ENCODE measurements at places on chromosomes 5 and 9.

GRCh38 chr5:147918899-147919298 lies 12.6 kb upstream of the C5orf46 start:
- no peak for DNase-seq

DNA sequence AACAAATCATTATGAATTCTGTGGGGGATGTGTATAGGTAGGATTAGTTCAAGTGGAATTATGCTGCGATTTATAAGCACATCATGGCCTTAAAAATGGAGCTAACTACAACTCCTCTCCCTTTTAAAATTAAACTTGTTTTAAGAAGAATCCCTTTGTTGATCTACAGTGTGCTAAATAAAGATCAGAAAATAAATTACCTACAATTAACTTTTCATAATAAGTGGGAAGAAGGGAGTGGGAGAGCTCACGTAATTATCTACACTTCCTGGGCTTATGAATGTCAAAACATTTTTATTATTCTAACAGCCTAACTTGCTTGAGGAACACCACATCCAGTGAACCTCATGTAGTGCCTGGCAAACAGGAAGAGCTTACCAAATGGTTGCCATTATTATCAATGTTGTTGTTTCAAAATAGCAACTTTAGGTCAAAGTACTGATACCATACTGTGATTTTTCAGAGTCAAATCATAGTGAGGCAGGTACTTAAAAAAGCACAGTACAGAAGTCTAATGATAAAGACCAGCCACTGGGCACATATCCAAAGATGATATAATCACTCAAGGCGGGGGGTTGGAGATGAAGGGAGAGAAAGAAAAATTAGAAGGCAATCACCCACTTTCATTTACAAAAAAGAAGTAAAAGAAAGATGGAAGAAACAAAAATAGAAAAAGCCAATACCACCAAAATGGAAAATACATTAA lies 174.0 kb downstream of the RAPGEF6 start:
- DNase-seq = no peak

- DNase-seq = no peak
These were observed 61.0 kb downstream of the TRIO start for GRCh38 chr5:14204011-14204670.

DNA sequence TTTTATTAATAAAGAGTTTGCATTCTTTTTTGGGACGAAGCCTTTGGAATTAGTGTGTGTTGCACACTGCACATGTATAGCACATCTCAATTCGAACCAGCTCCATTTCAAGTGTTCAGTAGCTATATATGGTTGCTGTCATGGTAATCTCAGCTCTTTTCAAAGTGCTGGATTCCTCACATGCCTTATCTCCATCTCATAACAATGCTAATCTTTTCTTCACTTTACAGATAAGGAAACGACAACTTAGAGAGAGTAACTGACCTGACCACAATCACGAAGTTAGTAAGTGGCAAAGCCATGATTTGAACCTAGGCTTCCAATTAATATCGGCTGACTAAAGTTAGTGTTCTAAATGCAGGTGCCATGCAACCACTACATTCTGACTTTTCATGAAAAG lies 204.8 kb upstream of the RASEF start:
- no peak for DNase-seq

DNA sequence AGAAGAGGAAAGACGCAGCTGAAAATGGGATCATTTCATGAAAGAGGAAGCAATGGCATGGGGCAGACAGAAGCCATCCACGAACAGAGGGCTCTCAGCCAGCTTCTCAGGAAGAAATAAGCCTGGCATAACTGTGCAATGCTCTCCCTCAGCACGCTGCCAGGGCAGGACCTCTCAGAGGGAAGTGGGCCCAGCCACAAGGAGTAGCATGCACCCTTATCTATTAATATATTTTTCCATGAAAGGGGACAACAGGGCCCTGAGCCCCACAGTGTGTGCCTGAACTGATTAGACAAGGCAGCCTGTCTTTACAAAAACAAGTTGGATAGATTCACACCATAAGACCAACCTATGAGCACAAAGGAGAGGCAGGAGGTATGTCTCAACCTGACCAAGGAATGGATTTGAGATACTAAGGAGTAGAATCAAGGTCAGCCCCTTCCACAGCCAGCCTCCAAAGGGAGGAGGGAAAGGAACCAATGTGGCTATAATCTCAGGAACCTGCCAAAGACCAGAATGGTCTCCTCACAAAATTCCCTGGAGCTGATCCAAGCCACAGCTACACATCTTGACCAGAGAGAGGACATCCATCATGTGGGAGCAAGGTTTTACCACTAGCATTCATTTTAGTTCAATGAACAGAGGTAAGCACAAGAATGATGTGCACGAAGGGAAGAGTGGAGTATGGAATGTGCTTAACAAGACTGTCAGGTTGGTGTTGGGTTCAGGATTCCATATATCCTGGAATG lies 154.8 kb downstream of the SIL1 start:
- DNase-seq = no peak

DNA sequence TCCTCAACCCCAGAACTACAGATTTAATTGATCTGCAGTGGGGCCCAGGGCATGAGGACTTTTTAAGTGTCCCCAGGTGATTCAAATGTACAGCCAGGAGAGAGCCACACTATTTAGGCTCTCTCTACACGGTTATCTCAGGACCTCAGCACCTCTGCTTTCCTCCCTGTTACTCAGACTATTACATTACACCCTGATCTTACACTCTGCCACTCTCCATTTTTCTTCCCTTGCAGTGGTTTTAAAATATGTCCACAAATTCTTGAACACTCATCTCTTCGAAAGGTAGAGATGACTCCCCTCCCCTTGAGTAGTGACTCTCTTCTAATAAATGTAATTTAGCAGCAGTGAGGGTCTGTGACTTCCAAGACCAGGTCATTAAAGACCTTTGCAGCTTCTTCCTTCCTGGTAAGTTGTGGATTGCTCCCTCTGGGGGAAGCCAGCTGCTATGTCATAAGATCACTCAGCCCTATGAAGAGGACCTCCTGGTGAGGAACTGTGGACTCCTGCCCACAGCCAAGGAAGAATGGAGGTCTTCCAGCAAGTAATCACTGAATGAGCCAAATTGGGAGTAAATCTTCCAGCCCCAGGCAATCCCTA lies 87.5 kb upstream of the SSBP2 start:
- no peak for DNase-seq

- DNase-seq = no peak
These were observed 141.4 kb downstream of the AOPEP start for GRCh38 chr9:94867842-94868312.

DNA sequence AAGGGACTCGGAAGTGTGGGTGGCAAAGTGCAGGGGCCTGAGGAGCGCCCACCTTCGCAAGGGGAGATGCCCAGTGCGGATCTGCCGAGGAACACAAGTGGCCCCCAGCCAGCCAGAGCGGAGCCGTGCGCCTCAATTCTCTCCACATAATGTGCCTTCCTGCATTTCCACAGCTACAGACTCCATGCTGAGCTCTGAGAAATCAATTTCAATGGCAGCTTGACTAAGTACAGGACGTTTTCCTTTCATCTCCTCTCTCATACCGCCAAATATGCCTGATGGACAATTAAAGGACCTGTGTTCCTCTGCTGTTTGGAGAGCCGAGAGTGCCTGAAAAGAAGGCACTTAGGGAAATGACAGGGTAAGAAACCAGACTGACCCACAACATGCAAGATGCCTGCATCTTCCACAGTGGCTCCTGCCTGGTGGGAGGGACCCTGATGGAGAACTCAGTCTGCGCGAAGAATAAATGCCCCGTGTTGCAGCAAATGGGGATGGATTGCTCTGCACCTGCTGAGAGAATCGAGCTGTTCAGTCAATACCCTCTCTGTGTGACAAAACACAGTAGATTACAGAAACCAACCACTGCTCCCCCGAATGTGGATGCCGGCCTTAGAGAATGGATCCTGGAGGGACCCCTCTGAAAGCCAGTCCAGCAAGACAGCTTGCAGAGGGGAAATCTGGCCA lies 38.6 kb upstream of the OLFM1 start:
- no peak for DNase-seq

GRCh38 chr9:132481053-132481849 lies 71.2 kb downstream of the CFAP77 start:
- DNase-seq = no peak

- no peak for DNase-seq
These were observed 18.8 kb downstream of the FAM163B start for GRCh38 chr9:133590231-133590855.

- no peak for DNase-seq
These were observed 41.3 kb upstream of the SMU1 start for GRCh38 chr9:33117796-33118195.

GRCh38 chr9:98775831-98776441 lies 20.4 kb downstream of the ANKS6 start:
- no peak for DNase-seq

- peak; percentile 10 for DNase-seq
These were observed 28.1 kb upstream of the F2RL1 start for GRCh38 chr5:76790632-76791290.

- DNase-seq = no peak
These were observed 136.3 kb downstream of the ADAMTS16 start for GRCh38 chr5:5276430-5276829.
